ENCODE measurements at places on chromosomes 5 and 9.

- no peak for DNase-seq
Observed at GRCh38 chr5:94621763-94622162, 3.3 kb downstream of the SLF1 start.

- no peak for DNase-seq
Observed at GRCh38 chr5:128630121-128630520, 92.1 kb upstream of the FBN2 start.

GRCh38 chr9:114677418-114677817, 4.6 kb downstream of the TEX48 start:
- DNase-seq = no peak

DNA sequence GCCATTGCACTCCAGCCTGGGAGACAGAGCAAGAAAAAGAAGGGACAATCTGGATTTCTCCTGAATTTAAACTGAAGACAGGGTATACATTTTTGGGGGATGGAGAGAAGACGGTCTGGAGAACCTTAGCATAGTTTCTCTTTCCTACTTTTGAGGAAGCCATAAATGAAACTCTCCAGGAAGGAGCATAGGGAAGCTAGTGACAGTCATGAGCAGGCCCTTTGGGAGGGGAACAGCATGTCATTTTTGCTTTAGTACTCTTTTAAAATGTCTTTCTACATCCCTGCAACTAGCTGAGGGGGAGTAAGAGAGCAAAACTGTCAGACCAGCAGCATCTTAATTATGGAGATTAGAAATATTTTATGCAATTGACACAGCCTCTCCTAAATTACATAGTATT, 8.2 kb upstream of the SLC44A1 start:
- DNase-seq = no peak
